AG04449 (cell line): ENCODE measurements at places on chromosomes 12 and 14.

- DNase-seq: no peak
Observed at GRCh38 chr12:86834217-86834616, 578.0 kb upstream of the MGAT4C start.

DNA sequence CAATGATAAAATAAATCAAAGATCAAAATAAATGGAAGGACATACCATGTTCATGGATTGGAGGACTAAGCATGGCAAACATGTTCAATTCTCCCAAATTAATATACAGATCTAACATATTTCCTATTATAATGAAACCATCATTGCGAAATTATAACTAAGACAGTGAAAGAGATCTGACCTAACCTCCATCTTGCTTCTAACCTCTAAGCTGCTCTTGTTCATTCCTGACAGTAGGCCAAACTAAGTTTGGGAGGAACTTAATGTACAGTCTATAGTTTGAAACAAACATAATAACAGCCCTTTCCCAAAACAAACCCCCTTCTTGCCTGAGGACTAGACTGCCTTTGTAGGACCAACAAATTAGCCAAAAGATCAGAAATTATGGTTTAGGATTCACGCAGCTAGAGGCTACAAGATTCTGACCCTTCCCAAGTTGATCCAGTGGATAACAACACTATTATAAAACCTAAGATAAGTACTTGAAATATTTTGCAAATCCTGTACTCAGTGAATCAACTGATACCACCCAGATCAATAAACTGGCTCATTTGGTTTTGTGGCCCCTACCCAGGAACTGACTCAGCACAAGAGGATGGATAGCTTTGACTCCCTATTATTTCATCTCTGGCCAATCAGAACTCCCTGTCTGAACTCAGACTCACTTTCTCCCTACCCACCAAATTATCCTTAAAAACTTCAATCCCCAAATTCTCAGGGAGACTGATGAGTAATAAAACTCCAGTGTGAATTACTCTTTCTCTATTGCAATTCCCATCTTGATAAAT is 41.7 kb upstream of the OR5AU1 start:
- no peak for DNase-seq

DNA sequence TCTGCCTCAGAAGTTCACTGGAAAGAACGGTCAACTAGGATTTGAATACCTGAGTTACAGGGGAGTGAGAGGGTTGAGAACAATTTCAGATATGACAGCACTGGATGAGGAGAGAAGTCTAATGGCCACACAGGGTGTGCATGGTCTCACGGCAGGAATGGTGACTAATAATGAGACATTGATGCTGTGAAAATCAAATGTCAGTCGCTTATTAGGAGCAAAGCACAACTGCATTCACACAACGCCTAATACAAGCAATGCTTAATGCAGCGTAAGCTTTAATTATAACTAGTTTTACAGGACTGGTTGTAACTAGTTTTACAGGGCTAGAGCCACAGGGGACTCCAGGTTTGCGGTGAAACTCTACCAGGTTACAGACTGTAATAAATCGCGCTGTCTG is 23.4 kb upstream of the PRIMA1 start:
- no peak for DNase-seq

DNA sequence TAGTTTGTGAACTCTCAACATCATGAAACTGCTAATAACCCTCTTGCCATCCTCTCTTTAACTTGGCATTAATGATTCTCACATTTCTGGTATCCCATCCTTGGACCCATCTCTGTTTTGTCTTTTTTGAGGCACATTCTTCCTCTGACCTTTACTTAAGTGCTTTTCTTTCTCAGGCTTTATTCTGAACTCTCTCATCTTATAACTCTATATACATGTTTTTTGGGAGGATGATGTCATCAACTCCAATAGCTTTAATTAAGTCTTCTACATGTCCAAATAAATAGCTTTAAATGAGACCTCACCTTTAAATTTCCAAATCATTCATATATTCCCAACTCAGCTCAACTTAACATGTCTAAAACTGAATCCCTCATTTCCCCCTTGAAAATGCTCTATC is 88.4 kb downstream of the PPFIA2 start:
- no peak for DNase-seq

DNA sequence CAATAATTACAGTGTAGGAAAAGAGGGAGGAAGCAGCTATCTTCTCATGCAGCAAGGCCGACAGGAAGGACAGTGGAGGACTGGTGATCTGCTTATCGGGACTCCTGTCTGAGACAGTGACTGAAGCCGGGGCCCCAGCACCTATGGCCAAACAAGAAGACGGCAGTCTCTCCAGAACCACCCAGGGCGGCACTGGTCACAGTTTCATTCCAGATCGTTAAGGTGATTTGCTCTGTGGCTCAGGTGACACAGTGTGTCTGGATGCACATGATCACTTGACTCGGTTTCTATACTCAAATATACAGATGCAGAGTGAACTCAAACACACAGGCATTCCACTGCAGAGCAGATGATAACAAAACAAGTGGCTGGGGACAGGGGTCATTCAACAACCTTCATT is 52.1 kb upstream of the CORO1C start:
- DNase-seq: no peak

DNA sequence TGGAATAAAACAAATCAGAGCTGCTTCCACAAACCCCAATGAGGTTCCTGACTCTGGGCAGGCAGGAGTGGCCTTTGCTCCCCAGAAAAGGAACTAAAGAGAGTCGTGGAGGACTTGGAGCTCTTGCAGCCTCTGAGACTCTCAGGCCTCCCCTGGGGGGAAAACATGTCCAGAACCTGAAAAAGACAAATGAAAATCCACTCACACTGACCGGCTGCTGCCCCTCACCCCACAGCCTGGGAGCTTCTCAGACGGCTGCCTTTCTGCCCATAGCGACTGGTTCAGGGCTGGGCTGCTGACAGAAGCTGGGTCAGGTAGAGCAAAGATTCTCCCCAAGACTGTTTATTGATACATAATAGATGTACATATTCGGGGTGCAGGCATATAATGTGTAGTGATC is 356.0 kb downstream of the ADGRD1 start:
- no peak for DNase-seq

GRCh38 chr12:51374856-51375255 is 16.4 kb downstream of the GALNT6 start:
- no peak for DNase-seq
